Adipocyte (in vitro differentiated cells): ENCODE measurements at places on chromosomes 4 and X.

DNA sequence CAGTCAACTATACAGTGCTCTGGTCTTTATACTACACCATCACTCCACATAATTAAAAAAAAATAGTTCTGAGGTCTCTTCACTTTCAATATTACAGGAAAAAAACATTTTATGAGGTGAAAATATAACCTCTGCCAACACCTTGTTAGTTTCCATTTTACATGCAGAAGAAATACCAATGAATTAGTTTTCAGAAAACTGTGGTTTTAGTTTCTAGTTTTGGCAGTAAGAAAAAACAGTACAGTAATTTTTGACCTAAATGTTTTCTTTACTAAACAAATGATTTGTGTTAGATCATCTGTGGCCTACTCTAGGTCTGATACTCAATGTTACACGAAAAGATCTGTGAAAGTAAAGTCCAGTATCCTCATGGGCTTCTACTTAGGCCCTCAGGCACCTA lies 10.0 kb downstream of the SULT1E1 start:
- DNase-seq, result no peak

GRCh38 chrX:52870046-52870445 lies 2.2 kb upstream of the XAGE3 start:
- no peak for DNase-seq

- DNase-seq, result no peak
These were observed 200.4 kb downstream of the DACH2 start for GRCh38 chrX:86348669-86349068.

DNA sequence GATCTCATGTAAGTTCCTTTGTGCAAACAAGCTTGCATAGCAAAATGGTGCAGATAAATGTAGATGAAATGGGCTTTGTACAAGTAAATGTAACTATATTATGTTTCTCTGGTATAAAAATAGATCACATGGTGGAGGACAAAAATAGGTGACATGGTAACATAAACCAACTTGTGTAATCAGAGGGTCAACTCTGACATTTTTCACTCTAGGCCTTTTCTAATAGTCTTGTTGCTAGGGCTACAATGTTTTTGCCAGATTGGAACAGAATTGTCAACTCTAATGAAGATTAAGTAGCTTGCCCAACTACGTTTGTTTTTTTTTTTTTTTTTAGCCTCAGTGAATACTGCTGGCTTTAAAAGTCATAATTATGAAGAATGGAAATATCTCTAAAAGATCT lies 11.5 kb downstream of the MAD2L1 start:
- DNase-seq, result no peak

DNA sequence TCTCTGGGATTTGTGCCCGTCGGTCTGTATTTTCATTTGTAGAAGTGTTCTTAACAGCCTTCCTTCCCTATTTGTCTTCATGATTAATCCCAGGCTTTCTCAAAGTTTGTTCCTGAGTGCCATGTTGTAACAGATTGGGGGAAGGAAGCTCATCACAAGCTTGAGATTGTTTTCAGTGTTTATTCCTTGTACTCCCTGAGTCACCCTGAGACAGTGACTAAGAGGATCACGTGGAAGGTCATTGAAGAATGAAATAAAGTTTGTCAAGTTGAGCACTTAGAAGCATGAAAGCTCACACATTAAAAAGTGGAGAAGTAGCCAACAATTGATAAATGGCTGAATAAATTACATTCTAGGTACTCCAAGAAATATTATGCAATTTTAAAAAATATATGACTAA lies 153.5 kb upstream of the FAM241A start:
- peak; percentile 5 for DNase-seq

GRCh38 chr4:139559089-139559479 lies 3.1 kb upstream of the SETD7 start:
- DNase-seq, result no peak

GRCh38 chr4:79575709-79576428 lies 167.8 kb upstream of the GK2 start:
- peak; percentile 29 for DNase-seq

GRCh38 chrX:69362354-69362753 lies 141.8 kb upstream of the NALF2 start:
- no peak for DNase-seq

GRCh38 chr4:41912546-41912945 lies 22.7 kb upstream of the TMEM33 start:
- no peak for DNase-seq

DNA sequence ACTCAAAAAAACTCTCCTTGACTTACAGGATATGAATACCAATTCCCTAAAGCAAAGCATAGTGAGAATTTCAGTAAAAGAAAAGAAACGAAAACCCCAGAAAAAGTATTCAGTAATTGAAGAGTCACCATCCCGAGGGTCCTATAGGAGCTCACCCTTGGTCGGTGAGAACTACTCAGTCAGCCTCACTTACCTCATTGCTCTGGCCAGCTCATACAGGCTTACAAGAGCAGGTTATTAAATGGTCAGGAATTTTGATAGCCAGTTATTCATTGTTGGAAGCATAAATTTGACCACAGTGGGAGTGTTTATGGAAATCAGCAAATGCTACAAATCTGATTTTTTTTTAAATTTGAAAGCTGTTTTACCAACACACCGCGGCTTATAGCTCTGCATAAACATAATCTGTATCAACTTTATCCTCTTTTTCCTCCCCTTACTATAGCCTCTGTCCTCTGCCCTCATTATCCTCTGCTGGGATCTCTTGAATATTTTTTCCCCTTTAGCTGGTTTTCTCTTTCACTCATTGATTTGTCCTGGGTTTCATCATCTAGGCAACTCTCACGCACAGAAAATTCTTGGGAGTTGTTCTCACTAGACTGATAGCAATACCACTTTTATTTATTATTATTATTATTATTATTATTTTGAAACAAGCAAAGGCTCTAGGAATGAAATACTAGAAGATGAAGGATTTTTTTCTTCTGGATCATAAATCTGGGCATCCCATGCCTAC lies 11.0 kb upstream of the CXCL2 start:
- DNase-seq, result peak; percentile 75

GRCh38 chr4:123315617-123316016 lies 81.0 kb upstream of the SPRY1 start:
- no peak for DNase-seq

DNA sequence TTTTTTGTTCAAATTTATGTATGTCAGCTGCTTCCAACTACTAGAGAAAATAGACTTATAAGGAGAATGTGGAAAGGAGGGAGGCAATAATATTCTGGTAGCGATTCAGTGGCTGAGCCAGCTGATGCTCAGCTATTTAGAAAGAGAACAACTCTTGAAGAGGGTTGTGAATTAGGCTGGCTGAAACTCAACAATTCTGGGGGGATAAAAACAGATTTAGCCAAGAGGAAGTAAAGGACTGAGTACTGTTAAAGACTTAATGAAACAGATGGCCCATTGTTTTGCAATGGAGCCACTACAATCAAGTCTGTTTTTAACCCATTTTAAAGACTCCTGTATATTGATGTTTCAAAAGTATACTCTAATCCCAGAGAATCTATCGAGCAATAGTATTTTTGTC lies 1058.9 kb downstream of the C4orf33 start:
- DNase-seq, result no peak
